GM12892 (cell line): ENCODE measurements at places on chromosomes 6 and 20.

GRCh38 chr20:31739550-31739977 is 474 bp downstream of the TPX2 start:
- no peak for DNase-seq

DNA sequence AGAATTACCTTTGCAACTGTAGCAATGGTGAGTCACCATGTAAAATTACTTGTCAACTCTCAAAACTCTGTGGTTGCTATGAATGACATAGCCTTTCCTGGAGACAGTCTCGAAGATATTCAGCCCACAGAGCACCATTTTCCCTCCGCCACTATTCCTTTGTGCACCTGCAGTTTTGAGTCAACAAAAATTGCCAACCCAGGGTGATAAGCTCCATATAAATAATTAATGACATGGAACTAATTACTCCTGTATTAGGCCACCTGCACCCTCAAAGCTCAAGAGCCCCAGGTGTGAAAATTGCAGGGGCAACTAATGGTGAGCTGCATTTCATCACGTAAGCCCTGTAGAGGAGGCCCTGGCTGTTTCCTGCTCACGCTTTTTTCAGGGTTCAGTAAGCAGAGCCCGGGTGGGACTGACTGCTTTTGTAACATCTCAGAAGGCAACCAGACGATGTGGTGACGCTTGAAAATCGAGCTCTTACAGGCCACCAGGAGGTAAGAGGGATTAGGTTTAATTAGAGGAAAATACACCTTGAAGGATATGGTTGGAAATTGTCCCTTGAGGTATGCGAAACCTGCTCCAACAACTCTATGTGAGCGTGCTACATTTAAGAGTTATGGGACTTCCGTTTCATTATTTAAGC is 70.8 kb downstream of the BMP2 start:
- no peak for DNase-seq

GRCh38 chr6:15966000-15966520 is 162.8 kb upstream of the MYLIP start:
- no peak for DNase-seq

DNA sequence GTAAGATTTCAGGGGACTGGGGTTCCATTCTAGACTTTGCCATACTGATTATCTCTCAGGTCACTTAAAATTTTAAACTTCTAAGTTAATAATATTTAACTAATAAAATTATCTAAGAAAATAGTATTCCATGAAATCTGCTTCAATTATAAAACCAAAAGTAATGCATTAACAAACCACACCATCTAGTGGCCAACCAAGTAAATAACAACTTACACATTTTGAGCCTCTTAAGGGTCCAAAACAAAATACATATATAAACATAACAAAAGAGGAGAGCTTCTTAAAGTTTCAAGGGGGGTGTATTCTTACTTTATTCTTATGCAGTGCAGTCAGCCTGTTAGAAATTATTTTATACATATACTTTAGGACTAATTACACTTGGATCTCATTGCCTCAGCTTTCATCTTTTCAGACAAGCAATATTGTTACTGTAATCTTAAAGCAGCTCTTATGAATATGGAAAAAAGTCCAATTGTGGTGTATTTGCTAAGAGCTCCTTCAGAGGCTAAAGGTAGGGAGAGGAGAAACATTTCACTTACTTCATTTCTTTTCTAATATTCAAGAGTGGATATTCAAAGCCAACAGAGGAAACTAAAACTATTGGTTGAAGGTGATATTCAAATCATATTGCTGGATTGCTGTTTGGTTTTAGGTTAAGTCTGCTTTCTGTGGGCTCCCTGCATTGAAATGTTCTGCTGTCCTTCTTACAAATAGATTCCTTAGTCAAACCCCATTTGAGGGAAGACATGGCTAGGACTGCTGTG is 199.7 kb upstream of the SIM1 start:
- no peak for DNase-seq

GRCh38 chr6:18328070-18328469 is 59.1 kb upstream of the RNF144B start:
- DNase-seq, result no peak

DNA sequence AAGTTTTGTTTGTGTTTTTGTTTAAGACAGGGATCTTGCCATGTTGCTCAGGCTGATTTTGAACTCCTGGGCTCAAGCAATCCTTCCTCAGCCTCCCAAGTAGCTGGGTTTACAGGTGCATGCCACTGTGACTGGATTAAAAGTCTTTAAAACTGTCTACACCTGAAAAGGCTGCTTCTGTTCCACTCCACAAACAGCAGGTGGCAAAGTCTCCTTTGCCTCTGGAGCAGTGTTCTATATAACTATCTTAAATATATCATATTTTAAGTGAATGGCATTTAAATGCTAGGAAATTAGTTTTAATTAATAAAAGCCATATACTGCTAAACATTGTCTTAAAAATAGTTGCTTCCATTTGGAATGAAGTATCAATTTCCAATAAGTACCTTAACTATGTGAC is 89.2 kb upstream of the BCLAF1 start:
- no peak for DNase-seq

GRCh38 chr20:35248641-35249475 is 22.4 kb downstream of the MMP24 start:
- DNase-seq, result no peak

- DNase-seq, result no peak
These were observed 491.3 kb upstream of the GJE1 start for GRCh38 chr6:141641406-141641805.

DNA sequence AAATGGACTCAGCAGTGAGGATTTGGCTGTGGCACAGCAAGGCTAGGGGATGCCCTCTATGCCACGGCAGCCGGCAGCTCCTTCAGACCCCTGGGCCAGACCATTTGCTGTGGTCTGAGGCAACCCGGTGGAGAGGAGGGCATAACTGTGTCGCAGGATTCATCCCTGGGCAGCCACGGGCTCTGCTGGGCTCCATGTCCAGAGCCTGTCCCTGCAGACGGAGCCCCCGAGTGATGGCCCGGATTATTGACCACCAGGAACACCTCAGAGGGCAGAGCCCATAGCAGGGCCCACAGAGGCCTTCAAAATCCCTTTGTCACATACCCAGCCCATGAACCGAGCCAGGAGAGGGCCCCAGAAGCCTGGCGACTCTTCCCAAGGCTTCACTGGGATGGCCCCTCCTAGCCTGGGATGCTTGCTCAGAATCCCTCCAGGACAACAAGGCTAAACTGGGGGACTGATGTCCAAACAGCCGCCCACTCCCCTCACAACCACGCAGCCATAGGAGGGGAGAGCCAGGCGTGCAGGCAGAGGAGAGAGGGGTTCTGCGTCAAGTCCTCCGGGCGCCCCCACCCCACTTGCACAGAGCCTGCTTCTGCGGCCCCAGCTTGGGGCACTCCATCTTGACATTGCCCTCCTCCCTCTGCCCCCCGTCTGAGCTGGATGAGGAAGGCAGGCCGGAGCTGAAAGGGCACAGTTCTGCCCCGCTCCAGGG is 68.2 kb upstream of the AFDN start:
- no peak for DNase-seq

DNA sequence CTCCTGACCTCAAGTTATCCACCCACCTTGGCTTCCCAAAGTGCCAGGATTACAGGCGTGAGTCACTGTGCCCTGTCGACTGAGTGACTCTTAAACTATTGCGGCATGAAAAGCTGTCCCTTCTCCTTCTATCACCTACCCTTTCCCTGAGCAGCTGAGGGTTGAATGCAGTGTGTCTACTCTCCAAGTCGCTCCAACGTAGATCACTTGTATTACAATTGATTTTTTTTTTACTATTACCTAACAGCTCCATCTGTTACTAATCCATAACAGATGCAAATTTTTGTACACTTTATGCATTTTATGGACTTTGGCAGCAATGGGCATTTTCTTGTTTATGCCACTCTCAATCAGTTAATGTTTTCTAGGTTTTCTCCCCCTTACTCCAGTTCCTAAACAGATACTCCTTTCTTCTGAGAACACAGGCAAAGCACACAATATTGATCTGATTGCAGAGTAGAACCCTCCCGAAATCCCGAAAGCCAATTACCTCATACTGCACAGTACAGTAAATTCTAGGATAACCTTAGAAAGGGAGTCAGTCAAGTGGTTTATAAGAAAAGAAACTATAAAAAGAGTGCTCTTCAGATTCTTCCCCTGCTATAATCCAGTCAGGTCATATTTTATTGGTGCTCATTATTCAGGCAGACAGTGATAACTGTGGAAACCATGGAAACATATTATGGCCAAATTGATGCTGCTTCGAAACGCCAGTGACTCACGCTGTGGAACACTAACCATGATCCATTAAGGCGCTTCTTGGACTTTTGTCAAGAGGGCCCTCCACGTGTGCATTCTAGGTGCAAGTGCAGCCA is 273.0 kb downstream of the ADGB start:
- DNase-seq, result no peak

DNA sequence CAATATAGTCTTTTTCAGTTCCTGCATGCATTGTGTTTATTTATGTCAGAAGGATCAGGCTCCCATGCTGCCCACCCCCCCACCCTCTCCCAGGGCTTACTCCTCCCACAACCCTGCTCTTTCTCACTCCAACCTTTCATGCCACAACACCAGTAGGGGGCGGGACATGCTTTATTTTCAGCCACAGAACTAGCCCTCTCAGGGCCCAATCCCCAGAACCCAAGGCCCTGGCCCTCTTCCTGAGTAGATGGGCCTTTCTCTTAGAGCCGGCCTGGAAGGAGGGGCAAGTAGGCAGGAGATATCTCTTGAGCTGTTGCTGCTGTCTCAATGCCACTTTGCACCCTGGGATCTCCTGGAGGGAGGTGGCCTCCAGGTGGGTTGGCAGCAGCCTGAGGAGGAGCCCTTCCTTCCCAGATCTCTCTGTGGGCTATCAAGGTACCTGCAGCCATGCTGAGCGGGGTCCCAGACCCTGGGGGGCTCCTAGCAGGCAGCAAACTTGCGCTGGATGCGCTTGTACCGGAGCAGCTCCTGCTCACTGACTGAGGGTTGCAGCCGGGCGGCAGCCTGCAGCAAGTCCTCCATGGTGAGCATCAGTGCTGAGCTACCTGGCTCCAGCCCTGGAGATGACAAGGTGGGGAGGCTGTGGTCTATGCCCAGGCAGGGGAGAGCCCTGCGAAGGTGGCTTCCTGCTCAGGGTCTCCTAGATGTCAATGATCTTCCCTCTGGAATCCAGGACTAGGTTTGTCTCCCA is 3.5 kb downstream of the GNMT start:
- DNase-seq, result no peak

DNA sequence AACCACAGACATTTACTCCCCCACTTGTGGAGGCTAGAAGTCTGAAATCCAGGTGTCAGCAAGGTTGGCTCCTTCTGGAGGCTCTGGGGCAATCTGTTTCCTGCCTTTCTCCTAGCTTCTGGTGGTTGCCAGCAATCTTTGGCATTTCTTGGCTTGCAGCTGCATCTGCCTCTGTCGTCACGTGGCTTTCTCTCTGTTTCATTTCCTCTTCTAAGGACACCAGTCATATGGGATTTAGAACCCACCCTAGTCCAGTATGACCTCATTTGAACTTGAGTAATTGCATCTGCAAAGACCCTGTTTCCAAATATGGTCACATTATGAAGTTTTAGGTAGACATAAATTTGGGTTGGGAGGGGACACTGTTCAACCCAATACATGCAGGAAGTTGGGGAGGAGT is 56.2 kb upstream of the EPB41L1 start:
- no peak for DNase-seq

DNA sequence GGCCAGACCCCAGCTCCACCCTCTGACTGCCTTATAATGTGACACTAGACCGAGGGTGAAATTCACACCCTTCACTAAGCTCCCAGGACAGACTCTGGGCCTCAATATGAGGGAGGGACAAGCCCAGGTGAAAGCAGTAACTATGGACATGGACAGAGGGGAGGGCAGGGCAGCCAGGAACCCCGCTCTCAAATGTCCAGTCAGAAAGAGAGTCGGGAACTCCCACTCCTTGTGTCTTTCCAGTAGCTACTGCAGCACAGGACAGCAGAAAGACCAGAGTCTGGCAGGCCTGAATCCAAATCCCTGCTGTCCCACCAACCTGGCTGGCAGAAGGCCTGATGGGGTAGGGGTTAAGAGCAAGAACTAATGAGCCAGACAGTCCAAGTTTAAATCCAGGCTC is 6.4 kb downstream of the C20orf96 start:
- no peak for DNase-seq

DNA sequence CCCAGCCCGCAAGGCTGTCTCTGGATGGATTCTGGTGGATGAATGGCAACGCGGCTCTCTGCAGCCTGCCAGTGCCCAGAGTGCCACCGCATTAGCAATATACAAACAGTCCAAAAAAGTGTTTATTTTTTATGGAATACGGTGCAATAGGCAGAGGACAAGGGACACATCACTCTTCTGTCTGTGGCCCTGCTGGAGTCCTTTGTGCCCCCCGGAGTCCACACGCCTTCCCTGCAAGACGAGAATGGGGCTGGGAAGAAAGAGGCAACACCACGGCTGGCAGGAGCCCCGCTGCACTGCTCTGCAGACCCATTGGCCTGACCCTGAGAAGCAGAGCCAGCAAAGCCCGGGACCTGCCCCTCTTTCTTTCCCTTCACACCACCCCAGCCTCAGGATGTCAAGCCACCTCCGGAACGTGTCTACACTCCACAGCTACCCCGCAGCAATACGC is 196.3 kb downstream of the SYNDIG1 start:
- DNase-seq, result no peak

DNA sequence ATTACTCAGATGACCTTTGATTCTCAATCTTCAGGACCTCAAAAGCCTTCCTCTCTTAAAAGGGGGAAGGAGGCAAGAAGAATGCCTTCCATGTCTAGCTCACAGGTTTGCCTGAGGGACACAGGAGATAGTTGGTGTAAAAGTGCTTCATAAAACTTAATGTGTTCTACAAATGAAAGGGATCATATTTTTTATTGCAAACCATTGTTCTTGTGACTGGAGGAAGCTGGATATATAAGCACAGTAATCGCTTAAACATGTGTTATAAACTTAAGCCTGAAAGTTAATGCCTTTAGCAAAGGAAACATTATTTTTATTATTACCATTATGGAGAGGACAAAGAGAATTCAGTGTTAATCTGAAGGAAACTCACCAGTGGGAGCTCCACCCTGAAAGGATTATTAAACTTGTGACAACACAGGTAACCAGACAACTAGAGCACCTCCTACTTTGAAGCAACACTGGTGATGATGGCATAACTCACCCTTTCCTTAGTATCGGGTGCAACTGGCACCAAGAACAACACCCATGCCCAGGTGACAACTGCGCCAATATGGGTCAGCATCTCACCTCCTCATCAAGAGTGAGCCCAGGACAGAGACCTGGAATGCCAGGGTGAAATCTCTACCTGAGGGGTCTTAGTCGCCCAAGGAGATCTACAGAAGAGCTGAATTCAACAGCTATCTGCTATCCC is 288.7 kb upstream of the PRDM1 start:
- no peak for DNase-seq

DNA sequence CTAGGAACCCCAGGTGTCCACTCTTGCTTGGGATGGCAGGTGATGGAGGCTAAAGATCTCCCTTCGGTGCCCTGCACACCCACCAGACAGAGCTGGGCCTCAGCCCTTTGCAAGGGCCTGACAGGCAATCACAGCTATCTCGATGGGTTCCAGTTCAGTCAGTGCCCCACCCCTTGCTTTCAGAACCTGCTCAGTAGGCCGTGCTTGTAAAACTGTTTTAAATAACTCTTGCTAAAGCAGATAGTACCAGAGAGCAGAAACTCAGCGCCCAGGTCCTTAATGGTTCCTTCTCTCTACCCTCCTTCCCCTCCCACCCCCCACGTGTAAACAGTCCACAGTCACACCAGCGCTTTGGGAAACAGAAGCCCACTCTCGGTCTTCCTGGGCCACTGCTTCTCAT is 39.2 kb downstream of the C6orf132 start:
- no peak for DNase-seq
